Iris pigment epithelial cell (primary cell): ENCODE measurements at places on chromosomes 4 and X.

DNA sequence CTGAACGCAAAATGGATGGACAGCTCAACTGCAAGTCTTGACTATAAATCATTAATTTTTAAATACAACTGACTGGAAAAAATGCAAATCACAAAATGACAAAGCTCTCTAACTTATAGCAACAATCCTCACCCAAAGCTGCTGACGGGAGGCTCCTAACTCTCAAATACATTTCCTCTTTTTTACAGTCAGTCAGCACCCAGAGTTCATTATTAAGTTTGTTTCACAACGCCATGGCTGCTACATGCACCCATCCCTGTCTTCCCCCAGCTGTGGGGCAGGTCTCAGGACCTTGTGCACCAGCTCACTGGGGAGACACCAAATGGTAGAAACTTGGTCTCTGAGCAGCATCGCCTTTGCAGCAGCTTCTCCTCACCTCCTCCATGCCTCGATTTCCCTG is 97.6 kb downstream of the SLC34A2 start:
- DNase-seq, result no peak

GRCh38 chr4:3729882-3730226 is 36.3 kb upstream of the ADRA2C start:
- no peak for DNase-seq

DNA sequence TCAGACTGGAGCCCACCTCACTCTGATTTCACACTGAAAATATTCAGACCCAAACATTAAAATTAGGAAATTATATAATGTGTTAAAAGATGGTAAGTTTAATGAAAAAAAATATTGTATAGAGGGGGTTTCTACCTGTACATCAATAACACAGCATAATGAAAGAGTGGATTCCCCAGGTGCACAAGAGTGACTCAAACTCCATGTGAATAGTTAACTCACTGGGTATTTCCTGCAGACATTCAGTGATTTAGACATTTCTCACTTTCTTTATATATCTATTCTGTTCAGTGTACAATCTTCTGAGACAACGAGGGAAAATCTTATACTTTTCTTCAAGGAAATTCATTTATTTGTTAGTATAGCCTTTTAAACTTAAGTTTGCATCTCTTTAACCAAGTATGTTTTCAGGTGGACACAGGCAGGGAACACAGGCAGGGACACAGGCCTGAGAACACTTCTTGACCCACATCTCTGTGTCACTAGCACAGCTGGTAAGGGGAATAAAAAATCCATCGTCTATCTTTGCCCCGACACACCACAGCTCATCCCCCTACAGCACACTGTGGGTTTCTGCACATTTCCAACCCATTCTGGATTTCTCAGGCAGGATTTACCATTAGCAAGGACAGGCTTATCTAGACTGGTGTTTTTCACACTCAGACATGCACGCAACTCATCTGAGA is 525.5 kb upstream of the BOD1L1 start:
- no peak for DNase-seq

DNA sequence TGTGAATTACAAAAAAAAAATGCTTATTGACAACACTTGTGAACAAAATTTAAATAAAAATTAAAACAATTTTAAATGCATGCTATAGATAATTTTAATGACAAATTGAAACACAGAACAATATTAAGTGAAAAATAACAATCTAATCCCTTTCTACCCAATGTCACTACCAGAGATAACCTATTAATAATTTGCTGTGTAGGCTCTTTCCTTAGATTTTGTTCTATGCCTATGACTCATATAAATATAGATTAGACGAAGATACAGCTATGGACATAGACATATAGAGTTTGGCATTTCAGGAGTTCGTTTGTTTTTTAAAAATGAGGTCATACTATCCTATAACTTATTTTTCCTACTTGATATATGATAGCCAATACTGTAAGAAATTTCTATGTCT is 18.1 kb downstream of the PLAC8 start:
- no peak for DNase-seq

DNA sequence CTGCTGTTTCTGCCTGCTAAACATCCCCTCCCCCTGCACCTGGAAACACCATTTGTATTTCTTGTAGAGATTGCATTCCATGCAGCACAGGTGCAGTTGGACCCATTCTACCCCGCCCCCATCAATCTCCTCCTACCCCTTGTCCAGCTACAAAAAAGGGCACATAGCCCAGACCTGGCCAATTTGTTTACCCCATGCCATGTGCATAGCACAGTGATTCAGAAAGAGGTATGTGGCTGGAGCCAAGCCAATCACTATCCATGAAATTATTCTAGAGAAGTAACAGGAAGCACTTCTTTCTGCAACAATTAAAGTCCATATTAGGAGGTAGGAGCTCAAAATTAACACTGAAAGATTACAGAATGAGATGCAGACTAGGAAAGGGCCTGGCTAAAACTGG is 20.2 kb upstream of the TMEM184C start:
- DNase-seq, result peak; percentile 90

- DNase-seq, result peak; percentile 71
Observed at GRCh38 chr4:34250562-34250961, 1993.8 kb downstream of the ARAP2 start.

GRCh38 chr4:116005806-116006088 is 892.3 kb upstream of the NDST4 start:
- DNase-seq, result no peak

DNA sequence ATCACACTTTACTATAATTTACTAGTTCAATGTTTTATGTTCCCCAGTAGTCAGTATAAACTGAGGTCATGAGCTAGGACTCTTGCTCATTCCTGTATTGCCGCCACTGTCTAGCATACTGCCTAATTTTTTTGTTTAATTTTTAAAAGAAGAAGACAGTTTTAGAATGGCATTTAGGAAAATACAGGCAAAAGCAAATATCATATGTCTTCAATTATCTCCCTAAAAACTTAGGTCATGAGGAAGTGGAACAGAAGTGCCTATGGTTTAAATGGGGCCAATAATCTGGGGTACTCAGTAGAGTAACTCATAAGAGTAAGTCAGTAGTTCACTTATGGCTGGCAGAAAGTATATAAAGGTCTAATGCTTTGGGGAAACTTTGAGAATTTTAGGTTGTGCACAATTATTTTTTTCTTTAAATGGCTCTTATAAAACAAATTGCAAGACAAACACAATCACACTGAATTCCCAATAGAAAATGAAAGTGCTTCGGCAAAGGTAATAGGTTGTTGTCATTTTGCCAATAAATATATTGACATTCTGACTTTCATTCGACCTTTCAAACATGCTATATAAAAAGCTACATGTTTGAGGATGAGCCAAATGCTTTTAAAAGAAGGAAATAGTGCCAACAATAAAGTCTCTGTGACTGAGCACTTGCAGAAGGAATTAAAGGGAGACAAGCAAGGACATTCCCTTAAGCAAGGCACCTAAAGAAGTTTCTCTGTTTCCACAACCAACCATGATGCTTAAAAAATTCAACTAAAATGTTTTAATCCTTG is 390.1 kb downstream of the PDGFC start:
- DNase-seq, result no peak

DNA sequence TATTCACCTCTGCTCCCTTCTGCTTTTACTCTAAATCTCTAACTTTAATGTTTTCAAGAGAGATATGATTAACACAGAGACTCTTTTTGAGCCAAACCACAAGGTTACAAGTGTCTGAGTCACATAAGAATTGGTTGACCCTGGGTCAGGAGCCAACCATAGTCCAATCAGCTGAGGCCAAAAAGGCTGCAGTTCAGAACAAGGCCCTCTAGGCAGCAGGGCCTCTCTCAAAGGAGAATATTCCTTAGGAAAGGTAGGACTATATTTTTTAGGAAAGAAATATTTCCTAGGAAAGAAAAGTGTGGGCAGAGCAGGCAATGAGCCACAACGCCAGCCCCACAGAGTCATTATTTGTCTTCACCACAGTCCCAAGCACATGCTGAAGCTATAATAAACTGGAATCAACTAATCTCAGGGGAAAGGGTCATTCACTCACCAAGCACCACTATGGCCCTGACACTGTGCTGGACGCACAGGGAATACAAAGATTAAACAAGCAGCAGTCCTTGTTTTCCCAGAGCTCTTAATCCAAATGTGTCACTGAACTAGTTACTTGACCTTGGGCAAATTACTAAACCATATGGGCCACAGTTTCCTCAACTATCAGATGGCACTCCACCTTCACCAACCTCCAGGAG is 2.2 kb downstream of the ATP8A1 start:
- peak; percentile 68 for DNase-seq

DNA sequence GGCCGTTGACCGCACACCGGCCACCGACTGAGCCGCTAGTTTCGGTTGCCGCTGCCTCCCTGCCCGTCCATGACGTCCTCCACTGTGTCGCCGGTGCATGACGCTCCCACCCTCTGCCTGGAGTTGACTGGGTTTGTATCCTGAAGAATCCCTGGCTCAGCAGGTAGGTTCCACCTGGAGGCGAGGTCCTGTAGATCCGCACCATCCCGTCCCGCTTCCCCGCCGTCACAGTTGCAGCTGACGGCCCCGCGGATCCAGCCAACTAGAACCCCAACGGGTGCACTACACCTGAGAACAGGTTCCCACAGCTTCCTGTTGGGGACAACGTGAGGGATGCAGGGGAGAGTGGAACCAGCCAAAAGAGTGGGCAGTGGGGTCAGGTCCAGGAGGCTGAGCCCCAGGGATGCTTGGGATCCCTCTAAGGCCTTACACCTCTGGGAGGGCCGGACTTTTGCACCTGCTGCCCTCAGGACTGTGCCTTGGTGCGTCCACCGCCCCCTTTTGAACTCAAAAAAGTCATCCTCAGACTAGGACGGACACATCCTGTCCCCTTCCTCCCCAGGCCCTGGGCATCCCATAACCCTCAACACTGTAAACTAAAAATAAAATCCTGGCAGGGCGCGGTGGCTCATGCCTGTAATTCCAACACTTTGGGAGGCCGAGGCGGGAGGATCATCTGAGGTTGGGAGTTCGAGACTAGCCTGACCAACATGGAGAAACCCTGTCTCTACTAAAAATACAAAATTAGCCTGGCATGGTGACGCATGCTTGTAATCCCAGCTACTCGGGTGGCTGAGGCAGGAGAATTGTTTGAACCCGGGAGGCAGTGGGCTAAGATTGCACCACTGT is 1.1 kb upstream of the SLBP start:
- no peak for DNase-seq

GRCh38 chr4:145734576-145735346 is 54.8 kb downstream of the C4orf51 start:
- peak; percentile 98 for DNase-seq

DNA sequence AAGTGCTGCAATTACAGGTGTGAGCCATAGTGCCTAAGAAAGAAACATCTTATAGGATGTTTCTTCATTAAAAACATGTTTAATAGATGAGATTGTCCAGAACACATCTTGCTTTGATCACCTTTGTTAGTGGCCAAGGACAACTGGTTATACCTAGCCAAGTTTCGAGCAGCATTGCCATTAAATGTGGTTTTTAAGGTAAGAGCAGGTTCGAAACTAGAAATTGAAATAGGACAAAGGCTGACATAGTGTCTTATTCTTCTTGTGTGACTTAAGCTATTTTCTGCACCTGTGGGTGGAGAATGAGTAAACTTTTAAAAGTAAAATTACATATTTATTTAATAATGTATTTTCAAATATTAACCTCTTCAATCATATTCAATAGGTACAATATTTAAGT is 59.0 kb downstream of the RBPJ start:
- DNase-seq, result no peak

DNA sequence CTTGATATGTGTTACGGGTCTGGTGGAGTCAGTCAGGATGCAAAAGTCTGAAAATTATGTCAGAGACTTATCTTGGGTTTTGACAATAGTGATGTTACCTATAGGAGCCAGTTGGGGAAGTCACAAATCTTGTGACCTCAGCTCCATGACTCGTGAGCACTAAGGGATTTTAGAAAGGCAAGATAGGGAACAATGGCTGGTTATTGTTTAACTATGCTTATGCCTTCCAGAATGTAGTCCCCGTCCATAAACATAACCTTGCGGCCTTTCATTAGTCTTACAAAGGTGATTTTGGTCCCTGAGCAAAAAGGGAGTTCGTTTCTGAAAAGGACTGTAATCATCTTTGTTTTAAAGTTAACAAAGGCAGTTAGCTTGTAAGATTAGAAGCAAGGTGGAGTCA is 23.9 kb upstream of the GATB start:
- DNase-seq, result no peak

GRCh38 chr4:152929888-152930287 is 6.2 kb upstream of the FHDC1 start:
- no peak for DNase-seq

DNA sequence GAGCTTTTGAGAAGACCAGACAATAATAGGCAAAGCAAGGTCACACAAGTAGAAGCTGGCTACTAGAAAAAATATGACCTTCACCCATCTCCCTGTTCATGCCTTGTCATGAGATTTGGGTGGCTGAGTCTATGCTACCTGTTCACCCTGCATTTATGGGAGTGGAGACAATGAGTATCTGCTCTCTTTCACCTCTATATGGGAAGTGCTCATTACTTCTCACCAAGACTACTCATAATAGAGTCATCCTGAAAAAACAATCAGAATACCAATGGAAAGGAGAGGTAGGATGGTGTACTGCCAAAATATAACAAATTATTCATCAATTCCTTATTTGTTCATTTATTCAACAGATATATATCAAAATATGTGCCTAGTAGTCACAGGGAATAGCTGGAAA is 921.8 kb upstream of the INTU start:
- DNase-seq, result no peak

DNA sequence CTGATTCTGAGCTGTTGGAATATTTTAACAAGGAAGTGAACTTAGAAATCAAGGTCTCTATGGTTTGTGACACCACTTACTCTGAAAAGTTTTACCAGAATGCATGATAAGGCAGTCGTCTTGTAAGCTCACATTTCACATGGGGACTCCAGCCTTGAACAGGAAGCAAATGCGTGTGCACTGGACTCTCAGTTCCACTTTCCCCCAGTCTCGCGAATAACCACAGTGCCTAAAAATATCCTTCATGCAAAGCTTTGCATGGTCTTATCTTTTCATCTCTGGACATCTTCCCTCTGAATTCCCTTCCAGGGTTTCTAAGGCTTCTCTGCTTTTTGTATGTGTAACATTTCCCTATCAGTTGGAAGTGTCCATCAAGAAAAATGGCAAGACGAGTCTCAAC is 581.8 kb downstream of the NLGN4X start:
- DNase-seq, result no peak

- no peak for DNase-seq
Observed at GRCh38 chr4:163875327-163875726, 380.8 kb downstream of the TMA16 start.

- no peak for DNase-seq
Observed at GRCh38 chrX:8140986-8141744, 29.9 kb downstream of the VCX2 start.

DNA sequence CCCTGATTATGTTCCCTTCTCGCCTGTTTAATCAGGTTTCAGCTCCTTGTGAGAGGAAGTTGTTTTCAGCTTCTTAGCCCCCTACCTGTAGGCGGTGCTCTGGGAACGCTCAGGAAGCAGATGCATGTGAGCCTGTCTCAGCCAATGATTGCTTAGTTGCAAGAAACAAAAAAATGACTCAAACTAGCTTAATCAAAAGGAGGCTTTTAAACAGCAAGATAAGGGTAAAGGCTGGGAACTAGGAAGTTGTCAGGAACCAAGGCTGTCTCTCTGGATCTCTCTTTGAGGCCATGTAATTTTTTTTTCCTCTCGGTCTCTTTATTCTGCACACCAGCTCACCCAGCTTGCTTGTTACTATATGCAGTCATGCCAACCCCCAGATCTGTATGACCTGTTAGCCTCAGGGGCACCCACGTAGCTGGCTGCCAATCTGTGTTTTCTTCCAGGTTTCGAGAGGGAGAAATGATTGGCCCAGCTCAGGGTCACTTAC is 109.1 kb downstream of the PTTG2 start:
- DNase-seq, result peak; percentile 56
